ENCODE measurements at places on chromosomes 6 and 20.

DNA sequence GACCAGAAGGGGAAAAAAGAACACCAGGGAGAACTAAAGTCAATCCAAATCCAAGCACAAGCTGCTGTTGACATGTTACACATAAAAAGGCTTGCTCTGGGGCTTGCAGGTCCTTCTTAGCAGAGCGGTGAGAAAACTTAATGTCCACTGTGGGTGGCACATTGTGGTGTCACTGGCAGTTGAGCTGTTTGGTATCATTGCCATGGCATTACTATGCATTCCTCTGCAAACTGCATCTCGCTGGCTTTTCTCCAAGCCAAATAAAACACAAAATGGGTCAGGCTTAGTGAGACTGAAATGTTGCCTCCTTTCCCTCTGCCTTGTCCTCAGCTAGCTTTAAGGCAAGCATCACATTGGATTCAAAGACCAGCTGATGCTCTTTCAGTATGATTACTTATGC, 40.9 kb downstream of the LY86 start:
- no peak for DNase-seq

DNA sequence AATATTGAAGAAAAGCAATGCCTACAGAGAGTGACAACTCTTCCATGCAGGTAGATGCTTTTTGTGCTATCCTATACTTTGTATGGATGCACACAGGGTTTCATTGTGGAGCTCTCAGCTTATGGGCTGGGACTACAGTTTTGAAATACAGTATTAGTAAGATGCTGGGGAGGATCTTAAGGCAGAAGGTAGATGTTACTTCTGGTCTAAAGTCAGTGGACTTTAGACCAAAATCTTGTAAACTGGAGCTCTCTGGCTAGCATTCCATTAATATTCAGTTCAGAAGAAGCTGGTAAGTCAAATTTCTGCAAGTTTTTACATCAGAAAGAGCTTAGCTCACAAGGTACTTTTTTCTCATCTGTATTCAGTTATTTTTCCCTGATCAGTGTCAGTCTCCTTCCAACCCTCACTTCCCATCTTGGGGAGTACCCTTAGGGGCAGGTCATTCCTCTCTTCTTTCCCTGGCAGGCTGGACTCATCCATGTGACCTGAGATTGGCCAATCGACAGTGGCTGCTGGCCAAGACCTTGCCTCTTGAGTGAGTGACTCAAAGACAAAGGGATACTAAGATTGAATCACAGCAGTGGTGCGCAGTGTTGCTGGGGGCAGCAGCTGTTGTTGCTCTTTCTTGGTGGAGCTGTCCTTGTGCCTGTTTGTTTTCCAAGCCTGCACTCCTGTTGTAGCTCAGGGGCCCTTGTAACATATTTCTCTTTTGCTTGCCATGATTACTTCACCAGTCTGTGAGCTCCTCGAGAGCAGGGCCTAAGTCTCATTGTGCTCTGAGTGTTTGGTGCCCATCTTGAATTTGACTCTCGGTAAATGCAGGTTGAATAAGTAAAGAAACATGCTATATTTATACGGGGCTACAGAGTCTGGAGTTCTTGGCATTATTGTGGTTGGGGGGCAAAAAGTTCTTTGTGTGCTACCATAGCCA, 2.8 kb upstream of the PHF20 start:
- DNase-seq, result peak; percentile 43

DNA sequence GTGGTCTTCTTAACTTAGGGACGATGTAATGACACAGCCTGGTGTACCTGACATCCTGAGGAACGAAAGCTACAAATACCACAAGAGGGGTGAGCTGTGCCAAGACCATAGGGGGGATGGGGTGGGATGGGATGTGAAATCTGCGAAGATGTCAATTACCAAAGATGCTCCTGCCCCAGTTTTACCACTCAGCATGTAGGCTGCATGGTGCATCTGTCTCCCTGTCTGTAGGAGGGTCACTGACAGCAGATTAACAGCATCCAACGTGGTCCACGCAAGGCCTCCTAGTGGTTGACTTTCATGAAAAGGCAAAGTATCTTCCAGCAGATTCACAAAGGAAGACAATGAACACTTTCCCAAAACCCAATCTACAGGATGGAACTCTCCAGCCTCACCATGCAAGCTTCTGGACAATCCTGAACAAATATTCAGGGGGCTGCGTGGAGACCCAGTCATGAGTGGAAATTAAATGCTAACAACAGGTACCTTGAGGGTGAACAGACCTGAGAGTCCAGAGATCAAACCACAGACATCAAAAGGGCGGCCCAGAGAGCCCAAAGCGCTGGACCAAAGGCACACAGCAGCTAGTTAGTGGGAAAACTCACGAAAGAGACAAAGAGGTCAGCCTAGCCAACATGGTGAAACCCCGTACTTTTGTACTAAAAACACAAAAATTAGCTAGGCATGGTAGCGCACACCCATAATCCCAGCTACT, 44.4 kb downstream of the ZMYND8 start:
- no peak for DNase-seq

GRCh38 chr20:13139459-13140150, 81.5 kb upstream of the ISM1 start:
- no peak for DNase-seq

- no peak for DNase-seq
Observed at GRCh38 chr6:34120953-34121675, 24.8 kb downstream of the GRM4 start.

GRCh38 chr6:33854572-33855030, 50.8 kb upstream of the MLN start:
- no peak for DNase-seq

- no peak for DNase-seq
Observed at GRCh38 chr20:5024982-5025381, 23.7 kb upstream of the SLC23A2 start.

GRCh38 chr6:164097056-164097455, 682.5 kb downstream of the QKI start:
- DNase-seq, result no peak

GRCh38 chr20:7879883-7880282, 60.4 kb downstream of the HAO1 start:
- peak; percentile 14 for DNase-seq

- no peak for DNase-seq
Observed at GRCh38 chr6:85240787-85241385, 209.0 kb upstream of the NT5E start.

DNA sequence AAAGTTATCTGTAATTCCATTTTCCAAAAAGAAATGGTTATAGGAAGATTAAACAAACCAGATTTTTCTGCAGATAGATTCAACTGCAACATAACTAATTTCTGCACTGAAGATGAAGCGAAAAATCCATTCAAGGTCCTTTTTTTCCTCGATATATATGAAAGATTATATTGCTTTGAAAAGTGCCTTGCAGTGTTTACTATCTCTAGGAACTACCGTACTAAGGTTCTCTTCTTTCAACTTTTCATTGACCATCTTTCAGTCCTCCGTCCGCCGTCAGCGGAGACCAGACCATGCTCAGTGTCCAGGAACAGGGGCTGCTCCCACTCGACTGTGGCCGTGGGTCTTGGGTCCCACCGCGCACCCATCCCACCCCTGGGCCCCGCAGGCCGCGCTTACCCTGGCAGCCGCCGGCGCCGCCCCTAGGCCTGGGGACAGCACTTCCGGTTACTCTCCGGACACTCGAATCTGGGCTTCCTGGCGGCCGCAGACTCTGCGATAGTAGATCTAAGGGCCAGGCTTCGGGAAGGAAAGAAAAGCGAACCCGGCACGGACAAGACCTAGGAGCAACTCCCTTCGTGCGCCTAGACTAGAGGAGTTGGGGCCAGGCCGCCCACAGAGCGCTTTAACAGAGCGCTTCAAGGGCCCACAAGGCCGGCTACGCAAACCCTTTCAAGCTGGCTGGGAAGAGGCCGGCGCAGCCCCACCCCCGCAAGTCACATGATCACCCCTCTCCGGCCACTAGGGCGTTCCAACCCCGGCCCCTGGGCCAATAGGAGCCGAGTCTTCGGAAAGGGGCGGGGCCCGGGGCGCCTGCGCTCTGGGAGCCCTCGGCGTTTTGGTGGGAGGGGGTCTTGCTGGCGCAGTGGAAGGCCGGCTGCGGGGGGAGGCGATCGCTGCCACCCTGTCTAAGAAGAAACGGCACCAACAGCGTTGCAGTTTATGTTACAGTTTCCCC, at the start of gene ZNF322:
Gene ZNF322 (minus strand): TSS at position 705 of the 958 bp plus-strand sequence. CDS start 21,193 bp downstream, outside the sequence.
- peak; percentile 90 for DNase-seq

DNA sequence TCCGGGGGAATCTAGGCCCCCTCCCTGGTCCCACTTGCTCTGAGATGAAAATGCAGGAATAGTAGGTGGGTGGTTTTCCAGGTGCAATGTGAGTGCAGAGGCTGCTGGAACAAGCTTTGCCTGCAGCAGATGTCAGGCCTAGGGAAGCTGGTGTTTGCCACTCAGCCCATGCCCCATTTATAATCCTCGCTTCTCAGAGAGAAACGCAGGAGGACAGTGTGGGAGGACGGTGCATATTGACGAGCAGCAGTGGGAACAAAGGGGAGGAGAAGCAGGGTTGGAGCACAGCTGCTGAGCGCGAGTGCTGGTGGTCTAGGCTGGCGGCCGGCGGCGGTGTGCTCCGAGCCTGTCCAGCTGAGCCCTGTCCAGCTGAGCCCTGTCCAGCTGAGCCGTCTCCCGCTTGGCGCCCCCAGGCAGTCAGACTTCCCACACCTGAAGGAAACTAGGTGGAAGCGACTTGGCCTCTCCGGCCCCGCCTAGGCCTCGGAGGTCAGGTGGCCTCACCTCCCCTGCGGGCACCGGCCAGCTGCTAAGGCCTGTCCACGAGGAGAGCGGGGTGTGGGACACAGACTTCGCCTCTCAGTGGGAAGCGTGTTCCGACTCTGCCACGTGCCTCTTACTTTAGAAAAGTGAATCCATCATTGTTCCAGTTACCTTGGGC, 49.7 kb upstream of the FRMD1 start:
- no peak for DNase-seq

- DNase-seq, result no peak
Observed at GRCh38 chr20:6134592-6134991, 11.8 kb upstream of the FERMT1 start.

DNA sequence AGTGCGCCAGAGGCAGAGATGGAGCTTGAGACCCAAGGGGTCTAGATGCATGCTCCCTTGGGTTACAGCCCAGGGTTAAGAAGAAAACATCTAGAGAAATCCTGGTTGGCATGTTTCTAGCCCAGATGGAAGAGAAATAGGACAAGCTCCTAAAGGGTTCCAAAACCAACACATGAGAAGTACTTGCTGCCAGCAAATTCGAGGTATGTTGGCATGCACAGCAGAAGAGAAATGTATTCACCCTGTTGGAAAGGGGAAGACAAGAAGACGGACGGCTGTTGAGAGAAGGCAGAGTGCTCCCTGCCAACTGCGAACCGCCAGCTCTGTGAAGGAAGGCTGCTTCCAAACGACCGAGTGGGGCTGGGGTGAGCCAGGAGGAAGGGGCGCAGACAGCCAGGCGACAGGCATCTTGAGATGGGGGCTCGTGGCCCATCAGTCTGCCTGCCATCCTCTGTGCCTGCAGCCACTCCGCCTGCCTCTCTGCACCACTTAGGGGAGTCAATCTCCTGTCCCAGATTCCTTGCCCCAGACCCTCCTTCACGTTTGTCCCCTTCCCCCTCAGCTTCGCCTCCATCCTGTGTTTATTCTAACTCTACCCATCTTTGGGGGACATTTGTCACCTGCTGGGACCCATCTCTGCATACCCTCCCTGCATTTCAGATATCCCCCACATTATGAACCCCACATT, 249.2 kb downstream of the CDC5L start:
- DNase-seq, result no peak

GRCh38 chr6:128686084-128686483, 165.7 kb upstream of the PTPRK start:
- DNase-seq, result no peak

- DNase-seq, result no peak
Observed at GRCh38 chr6:167153521-167153959, 4.2 kb downstream of the GPR31 start.

GRCh38 chr6:104699593-104700329, 160.0 kb downstream of the HACE1 start:
- DNase-seq, result no peak

DNA sequence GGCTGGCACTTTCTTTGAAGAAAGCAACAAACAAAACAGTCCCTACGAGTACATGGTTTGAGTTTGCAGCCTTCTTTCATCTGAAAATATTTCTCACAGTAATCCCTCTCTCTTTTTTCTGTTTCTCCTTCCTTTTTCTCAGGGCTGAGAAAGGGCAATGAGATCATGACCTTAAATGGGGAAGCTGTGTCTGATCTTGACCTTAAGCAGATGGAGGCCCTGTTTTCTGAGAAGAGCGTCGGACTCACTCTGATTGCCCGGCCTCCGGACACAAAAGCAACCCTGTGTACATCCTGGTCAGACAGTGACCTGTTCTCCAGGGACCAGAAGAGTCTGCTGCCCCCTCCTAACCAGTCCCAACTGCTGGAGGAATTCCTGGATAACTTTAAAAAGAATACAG, 80.7 kb upstream of the CLDN20 start:
- DNase-seq, result no peak

DNA sequence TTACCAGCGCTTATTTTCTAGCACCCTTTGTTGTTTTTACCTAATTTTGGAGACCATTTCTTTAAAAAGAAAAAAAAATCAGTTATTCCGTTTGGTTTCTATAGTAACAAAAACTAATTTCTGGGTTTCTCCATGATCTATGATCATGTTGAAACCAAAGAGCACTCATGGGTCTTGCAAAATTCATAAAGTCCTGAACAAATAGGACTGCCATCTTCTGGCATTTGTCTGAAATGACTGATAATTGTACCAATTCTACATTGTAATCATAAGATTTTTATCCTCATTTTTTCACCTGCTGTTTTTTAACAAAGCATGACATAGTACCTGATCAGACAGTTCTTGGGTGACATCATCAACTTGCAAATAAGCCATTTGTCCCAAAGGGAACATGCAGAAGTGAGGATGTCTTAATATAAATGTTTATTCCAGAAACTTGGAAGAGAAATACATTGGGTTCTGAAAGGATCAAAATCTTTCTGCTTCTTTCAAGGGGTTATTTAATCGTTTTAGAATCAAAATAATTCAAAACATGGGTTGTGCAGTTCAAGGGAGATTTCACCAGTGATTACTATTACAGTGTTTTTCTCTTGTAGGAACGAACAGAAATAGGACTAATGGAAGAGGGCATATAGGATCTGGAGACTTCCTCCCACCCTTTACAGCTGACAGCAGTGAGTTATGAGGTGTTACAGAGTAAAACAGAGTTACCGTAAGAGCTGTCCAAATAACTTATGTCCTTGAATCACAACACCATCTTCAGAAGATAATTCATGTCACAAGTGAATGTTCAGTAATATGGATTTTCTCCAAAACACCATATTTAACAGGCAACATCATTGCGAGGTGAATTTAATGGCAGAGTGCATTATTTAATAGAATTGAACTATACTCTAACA, 87.1 kb upstream of the GJE1 start:
- DNase-seq, result no peak

GRCh38 chr6:36980876-36981619, 4.9 kb downstream of the MTCH1 start:
- no peak for DNase-seq

DNA sequence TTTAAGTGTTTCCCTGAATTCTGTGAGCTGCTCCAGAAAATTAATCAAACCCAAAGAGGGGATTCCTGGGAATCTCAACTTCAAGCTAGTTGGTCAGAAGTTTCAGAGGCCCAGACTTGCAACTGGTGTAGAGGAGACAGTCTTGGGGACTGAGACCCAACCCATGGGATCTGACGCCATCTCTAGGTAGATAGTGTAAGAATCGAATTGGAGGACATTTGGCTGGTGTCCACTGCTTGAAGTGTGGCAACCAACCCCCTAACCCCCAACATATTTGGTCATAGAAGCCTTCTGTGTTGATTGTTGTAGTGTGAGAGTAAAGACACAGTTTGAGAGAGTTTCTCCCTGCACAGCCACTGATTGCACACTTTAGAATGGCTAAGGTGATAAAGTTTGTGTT, 103.5 kb upstream of the CARMIL1 start:
- DNase-seq, result no peak

Data from immature natural killer cell (primary cell).